Activated CD4-positive, alpha-beta T cell treated with anti-CD3 and anti-CD28 coated beads for 36 hours (primary cell): ENCODE measurements at places on chromosomes 6 and 20.

DNA sequence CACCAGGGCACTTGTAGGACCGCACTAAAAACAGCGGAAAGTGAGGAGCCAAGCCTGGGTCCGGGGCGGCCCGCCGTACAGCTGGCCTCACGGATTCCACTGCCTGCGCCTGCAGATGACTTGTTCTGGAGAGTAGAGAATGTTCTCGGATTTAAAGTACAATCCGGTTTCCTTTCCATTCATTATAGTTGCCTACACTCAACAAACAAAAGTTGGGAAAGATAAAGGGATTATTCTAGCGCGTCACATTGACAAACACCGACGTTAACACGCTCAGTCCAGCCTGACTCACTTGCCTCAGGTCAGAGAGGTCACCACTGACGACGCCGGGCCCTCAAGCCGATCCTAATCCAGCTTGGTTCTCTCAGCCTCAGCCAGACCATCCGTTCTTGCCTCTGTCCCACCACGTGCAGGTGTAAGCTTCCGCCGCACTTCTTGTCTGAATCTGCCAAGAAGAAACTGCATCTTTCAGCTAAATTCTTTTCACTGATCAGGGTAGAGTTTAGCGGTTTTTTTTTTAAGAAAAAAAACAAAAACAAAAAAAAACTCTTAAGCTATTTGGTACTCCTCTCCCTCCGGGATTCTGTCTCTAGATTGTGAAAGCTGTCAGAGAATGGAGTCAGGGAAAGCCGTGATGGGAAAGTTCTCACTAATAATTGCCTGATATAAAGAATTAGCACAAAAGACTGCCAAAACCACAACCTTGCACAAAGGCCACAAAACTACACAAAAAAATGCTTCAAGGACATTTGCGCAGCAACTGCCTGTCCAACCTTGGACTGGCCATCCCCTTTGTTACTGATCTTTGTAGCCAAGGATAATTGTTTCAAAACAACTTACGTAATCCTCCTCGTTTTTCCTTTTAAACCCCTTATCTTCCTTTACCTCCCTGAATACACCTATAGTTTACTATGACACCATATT lies 1.1 kb upstream of the PHF10 start:
- peak; percentile 60 for DNase-seq

DNA sequence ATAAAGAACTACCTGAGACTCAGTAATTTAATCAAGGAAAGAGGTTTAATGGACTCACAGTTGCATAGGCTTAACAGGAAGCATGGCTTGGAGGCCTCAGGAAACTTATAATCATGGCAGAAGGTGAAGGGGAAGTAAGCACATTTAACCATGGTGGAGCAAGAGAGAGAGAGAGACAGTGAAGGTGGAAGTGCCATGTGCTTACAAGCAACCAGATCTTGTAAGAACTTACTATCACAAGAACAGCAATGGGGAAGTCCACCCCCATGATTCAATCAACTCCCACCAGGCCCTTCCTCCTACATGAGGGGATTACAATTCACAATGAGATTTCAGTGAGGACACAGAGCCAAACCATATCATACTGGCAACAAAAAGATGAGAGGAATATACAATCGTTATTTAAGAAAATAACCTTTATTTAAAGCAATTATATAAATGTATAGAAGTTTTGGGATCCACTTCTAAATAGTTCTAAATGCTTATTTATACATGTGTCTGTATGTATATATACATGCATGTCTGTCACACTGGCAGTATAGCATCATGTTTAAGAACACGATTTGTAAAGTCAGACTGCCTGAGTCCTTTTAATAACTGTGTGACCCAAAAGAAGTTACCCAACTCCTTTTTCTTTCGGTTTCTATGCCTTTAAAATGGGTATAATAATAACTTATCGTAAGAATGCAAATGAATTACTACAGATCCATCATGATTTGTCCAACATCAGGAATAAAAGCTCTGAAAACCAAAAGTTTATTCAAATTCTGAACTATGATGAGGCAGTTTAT lies 255.7 kb upstream of the THEMIS start:
- DNase-seq = no peak

- DNase-seq = no peak
Measured at GRCh38 chr20:60984666-60985065, 267.4 kb upstream of the CDH4 start.

DNA sequence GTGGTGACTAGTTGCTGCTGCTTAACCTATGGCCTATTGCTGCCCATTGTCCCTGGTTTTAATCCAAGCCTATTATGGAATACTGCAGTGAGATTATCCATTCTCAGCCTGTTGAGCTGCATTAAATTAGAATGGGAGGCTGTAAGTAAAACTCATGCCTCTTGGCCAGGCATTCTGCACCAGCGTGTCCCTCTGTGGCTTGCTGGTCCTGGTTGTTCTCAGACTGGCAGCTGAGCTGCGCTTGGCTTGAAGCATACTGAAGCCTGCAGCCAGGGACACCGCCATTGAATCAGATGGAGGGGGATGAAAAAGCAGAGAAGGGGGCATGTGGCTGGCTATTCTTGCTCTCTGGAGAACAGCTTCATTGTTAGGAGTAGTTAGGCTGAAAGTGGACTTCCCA lies 15.6 kb downstream of the LRRN4 start:
- no peak for DNase-seq

- DNase-seq = no peak
Measured at GRCh38 chr6:7899101-7899888, 11.3 kb downstream of the TXNDC5 start.

GRCh38 chr6:5095236-5095635 lies 10.1 kb downstream of the PPP1R3G start:
- no peak for DNase-seq

DNA sequence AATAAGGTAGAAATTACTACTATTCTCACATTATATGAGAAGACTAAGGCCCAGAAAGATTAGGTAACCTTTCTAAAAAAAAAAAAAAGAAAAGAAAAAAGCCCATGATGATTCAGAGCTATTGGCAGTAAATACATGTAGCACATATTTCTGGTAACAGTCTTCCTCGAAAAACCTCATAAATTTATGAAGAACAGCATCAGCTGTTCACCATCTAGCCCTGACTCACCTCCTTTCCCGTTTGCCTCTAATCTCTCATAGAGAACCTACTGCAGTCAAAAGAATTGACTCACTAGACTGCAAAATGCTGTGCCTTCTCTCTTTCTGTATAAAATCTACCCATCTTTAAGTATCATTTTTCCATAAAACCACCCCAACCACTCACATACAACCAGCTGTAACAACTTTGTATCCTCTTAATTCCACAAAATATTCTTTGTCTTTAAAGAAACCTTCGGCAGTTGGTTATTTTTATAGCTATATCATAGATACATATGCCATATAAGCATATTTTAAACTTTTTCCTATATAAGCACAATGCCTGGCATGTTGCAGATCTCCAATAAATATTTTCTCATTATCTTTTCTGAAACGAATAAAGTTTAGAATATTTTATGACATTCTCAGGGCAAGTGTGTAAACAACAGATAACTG lies 152.7 kb upstream of the ENPP5 start:
- DNase-seq = peak; percentile 15

- DNase-seq = no peak
Measured at GRCh38 chr6:63448229-63448628, 124.1 kb upstream of the LOC128125822 start.

GRCh38 chr20:11195899-11196558 lies 522.2 kb upstream of the JAG1 start:
- DNase-seq = no peak

DNA sequence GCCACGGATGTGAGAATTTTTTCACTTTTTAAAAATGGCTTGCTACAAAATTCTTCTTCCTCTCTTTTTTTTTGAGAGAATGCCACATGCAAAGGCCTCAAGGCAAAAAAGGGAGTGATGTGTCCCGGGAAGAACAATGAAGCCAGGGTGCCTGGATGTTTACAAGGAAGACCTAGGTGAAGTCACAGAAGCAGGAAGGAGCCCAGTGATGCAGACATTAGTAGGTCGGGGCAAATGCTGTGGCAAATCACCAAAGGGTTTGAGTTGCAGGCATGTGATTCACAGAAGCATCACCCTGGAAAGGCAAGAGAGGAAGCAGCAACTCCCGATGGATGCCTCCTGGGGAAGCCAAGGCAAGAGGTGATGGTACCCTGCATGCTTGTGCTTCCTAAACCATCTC lies 46.8 kb downstream of the FARS2 start:
- no peak for DNase-seq

DNA sequence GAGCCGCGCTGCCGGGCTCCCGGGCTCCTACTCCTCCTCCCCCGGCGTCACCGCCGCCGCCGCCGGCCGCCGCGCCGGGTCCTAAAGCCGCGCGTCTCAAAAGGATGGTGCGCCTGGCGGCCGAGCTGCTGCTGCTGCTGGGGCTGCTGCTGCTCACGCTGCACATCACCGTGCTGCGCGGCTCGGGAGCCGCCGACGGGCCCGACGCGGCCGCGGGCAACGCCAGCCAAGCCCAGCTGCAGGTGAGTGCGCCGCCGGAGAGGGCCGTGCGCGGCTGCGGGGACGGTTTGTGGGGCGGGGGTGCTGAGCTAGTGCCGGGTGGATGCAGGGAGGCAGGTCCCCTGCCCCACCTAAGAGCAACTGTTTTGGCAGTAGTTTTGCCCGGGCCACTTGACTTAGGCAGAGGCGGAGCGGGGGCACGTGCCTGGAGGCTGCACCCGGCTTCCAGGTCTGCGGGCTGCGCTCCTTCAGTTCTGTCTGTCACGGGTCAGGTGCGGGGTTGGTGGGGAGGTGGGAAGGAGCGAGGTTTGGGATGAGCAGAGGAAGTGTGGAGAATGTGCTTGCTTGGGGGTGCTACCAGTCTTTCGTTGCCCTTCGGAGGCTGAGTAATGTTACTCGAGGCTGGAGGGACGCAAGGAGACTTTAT lies 722 bp downstream of the ISM1 start:
- DNase-seq = peak; percentile 82

DNA sequence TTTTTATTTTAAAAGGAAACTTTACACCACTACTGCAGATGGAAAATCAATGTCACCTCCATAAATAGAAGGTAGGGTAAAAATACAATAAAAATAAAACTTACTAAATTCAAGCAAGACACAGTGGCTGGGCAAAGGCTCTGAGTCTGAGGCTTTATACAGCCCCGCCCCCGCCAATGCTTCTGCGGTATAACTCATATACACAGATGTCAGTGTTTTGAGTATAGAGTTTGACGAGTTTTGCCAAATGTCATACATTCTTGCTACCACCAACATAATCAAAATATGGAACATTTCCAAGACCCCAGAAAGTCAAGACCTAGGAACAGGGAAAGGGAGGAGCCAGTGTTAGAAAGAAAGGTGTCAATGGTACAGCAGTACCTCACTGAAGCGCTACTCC lies 12.8 kb downstream of the NFATC2 start:
- DNase-seq = peak; percentile 91

GRCh38 chr6:18595774-18596530 lies 208.8 kb downstream of the RNF144B start:
- peak; percentile 57 for DNase-seq

GRCh38 chr6:169164451-169164850 lies 89.2 kb downstream of the THBS2 start:
- no peak for DNase-seq
